Activated CD8-positive, alpha-beta memory T cell treated with anti-CD3 and anti-CD28 coated beads, Interleukin-2, amount 10 ng/mL, durations not matched to agents 7 days and 5 days (primary cell): ENCODE measurements at places on chromosomes 5 and 9.

DNA sequence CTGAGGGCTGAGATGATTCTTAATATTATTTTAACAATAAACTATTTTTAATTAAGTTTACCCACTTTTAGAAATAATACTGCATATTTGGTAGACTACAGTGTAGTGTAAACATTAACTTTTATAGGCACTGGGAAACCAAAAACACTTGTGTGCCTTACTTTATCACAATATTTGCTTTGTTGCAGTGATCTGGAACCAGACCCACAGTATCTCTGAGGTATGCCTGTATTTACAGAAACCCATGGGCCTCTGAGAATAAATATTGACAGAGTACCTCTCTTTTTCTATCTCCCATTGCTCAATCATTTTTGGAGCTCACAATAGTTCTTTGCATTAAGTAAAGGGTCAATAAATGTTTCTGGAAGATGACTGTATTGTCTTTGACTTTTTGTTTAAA is 73.3 kb downstream of the SLCO4C1 start:
- DNase-seq: no peak

- no peak for DNase-seq
Measured at GRCh38 chr5:88666761-88667495, 216.1 kb downstream of the MEF2C start.

DNA sequence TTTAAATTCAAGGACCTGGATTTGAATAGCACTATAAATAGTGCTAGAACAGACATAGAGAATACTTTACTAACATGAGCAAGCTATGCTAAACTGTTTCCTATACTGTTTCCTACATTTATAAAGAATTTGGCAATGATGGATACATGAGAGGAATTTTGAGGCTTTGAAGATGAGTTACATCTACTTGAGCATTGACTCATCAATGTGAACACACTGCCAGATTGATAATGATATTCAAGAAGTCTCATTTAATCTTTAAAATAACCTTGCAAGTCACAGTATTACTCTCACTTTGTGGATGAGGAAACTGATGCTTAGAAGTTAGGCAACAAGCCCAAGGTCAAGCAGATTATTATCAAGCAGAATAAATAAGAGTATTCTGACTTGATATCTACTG is 281.9 kb downstream of the DNAH5 start:
- no peak for DNase-seq

DNA sequence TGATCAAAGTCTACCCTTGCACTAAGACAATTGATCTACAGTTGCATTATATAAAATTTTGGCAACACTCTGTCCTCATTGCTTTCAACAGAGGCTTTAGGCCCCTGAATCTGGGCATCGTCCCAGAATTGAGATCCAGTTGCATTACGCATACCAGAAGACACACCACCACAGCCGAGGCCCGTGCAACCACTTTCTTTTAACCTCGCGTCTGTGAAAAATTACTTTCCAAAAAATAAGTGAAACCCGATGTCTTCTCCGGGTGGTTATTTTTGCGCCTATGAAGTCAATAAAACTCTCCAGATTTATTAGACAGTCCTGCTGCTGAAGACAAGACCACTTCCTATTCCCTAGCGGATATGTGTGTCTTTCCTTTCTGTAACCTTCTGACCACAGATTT is 52.1 kb upstream of the NFIB start:
- no peak for DNase-seq

DNA sequence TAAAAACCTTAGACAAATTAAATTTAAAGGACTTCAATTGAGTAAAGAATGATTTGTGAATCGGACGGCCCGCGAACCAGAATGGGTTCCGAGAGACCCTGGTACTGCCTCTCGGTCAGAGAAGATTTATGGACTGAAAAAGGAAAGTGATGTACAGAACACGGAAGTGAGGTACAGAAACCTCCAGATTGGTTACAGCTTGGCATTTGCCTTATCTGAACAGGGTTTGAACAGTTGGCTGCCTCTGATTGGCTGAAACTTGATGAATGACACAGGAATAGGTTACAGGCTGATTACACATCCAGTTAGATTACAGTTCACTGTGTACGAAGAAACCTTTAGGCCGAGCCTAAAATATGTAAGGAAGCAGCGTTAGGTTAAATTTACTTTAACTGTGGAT is 156.5 kb upstream of the EGFLAM start:
- no peak for DNase-seq

DNA sequence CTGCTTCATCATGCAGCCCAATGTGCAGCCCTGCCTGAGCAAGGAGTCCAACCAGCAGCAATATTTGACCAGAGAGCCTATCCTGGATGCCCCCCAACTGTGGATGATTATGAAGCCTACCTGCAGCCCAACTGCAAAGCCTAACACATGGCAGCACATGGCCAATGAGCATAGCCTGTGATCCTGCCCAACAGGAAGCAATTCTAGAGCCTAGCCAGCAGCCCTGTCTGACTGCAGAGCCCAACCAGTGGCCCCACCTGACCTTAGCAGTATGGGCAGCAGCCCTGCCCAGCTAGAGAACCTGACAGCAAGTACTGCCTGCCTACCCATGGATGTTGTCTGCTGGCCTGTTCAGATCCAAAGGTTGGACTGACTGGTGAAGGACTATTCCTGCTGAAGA is 97.3 kb upstream of the SH3GL2 start:
- DNase-seq: no peak

DNA sequence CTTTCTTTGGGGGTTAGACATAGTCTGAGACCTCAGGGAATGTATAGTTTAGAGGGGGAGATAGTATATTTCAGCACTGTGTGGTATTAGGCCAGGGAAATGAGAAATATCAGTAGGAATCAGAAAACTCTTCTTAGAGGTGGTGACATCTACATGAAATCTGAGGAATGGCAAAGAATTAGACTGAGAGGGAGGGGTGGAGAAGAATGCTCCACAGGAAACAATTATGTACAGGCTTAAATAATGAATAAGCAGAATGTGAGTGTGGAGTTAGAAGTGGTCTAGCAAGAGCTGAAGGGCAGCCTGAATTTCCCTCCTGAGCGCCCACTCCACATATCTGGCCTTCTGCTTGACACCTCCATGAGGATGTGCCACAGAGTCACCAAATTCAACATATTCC is 3.6 kb upstream of the MACIR start:
- no peak for DNase-seq

- no peak for DNase-seq
Measured at GRCh38 chr5:176870110-176870591, 29.0 kb downstream of the HK3 start.

DNA sequence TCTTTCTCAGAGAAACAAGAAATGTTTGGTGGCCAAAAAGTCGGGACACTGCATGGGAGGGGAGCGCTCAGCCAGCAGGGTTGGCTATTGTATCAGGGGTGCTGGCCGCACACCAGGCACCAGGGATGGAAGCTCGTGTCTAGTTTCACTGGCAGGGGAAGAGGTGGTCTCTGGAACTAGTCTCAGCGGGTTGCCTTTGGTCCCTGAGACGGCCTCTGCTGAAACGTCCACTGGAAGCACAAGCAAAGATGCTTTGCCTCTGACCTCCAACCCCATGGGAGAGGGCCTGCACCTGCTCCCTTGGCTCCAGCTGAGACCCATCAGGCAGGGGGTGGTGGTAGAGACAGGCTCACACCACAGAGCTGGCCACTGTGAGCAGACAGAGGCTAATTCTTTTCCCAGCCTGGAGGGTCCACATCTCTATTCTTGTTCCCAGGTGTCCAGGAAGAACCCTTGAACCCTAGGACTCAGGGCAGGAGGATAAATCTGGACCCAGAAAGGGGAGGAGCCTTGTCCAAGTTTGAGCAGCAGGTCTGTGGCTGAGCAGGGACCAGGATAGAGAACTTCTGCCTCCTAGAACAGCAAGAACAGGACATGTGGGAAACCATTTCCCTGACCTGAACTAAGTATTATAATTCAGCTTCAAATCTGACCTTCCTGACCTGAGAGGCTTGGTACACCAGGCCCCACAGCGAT is 102.6 kb downstream of the RGS3 start:
- DNase-seq: no peak

DNA sequence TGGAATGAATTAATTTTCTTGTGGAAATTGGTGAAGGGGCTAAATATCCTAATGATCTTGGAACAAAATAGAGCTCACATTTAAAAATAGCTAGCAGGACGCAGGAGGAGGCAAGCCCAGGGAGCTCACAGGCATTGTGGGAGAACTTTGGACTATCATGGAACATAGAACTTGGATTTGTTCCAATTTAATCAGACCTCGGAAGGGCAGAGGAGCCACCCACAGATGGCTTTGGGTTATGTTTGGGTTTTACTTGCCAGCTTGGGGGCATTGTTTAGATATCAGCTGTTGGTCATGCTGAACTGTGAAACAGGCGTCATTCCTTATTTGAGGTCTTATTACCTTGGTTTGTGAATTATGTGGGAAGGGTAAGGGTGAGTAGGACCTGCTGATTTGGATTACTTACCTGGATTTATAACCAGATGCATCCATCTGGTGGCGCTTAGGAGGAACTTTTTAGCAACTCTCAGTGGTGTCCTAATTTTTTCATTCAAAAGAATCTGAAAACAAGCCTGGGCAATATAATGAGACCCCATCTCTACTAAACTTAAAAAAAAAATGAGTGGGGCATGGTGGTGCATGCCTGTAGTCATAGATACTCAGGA is 14.1 kb upstream of the PTGR1 start:
- DNase-seq: no peak

GRCh38 chr5:143806579-143806978 is 5.4 kb upstream of the HMHB1 start:
- DNase-seq: no peak

DNA sequence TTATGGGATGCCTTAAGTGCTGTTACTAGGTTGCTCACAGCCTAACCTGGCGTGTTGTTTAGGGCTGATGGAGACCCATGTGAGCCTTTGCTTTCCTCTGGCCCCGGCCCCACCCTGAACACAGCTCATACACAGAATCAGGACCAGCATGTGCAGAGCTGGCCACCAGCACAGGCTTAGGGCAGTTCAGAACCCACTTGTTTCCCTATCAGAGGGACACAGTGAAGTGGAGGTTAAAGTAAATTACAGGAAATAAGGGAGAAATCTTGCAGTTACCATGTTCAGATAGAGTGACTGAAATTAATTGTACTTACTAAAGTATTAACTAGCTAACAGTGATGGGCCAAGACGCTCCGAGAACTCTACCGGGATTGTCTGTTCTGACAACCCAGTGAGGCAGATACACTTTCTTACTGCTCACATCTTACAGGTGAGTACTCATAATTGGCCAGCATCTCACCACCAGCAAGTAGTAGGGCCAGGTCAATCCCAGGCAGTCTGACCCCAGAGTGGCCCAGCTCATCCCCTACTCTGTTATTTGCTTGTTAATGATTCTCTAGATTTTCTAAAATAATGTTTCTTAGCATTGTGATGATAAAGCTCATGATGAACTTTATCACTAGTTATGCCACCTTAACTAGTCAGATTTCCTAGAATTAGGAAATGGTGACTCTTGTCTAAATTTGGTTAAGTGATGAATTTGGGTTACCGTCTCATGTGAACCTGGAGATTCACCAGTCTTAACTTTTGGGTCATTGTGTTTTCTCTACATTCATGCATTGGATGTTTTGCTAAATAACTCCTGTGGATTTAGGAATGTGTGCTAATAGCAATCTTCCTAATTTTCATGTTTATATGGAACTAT is 15.4 kb downstream of the CCT5 start:
- no peak for DNase-seq

DNA sequence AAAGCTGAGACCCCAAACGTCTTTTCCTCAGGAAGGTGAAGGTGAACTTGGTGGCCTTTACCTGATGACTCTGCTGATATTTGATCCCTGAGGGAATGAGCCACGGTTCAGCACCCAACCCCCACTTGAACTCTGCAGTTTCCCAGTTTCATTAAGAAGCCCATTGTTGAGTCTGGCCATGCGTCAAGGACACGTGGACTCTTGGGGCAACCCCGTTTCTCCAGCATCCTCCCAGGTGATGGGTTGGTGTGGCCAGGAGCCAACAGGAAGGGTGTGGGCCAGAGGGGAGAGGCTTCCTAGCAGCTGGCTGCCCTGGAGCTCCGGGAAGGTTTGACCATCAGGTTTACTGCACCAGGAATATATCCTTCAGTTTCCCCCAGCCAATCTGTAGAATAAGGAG is 59.5 kb upstream of the GNE start:
- no peak for DNase-seq

- no peak for DNase-seq
Measured at GRCh38 chr9:75448281-75448680, 360.0 kb downstream of the OSTF1 start.

- no peak for DNase-seq
Measured at GRCh38 chr9:135903786-135904520, 3.4 kb downstream of the CAMSAP1 start.
